Activated CD8-positive, alpha-beta memory T cell treated with anti-CD3 and anti-CD28 coated beads, Interleukin-2, amount 10 ng/mL, durations not matched to agents 7 days and 5 days (primary cell): ENCODE measurements at places on chromosomes 3 and 15. TPM values are rescaled to one million over a fixed set of nuclear protein-coding genes. Genes with fewer than 3 reads are reported as not detected.

FRMD5 gene
- total RNA-seq, result 0.12 TPM

CCR8 gene
- total RNA-seq, result 3.7 TPM

IL17RB gene
- 7.0 TPM for total RNA-seq

GRCh38 chr3:141231952-141232823, 563 bp downstream of the PXYLP1 start:
- no peak for DNase-seq

GRCh38 chr15:74773731-74774252, 8.1 kb upstream of the CSK start:
- DNase-seq, result no peak

GRCh38 chr3:9778143-9779074, 8.7 kb upstream of the CAMK1 start:
- peak; percentile 65 for DNase-seq

DNA sequence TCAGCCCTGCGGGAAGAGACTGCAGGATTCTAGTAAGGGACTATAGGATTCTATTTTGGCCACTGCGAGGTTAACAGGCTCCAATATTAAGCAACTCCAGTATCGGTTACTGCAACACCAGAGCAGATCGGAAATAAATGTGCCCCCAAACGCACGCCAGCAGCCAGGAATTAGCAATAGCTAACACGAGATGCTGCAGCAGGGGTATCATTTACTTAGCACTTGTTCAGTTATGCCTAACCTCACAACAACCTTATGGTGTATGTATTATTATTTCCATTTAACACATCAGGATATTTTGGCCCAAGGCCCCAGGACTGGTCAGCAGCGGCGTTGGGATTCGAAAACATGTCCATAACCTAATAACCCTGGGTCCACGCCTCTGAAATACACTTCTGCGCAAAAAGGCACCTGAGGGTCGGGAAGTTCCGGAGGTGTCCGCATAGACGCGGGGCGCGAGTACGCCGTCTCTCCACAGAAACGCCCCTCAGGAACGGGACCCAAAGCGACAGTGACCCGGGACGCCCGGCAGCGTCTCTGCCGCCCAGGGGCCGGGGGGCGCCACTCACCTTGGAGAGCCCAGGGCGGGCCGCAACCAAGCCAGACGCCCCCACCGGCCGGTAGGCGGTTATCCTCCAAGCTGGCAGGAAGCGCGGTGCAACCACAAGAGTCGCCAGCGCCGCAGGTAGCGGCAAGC, 681 bp downstream of the PIK3CB start:
- DNase-seq, result peak; percentile 43

DNA sequence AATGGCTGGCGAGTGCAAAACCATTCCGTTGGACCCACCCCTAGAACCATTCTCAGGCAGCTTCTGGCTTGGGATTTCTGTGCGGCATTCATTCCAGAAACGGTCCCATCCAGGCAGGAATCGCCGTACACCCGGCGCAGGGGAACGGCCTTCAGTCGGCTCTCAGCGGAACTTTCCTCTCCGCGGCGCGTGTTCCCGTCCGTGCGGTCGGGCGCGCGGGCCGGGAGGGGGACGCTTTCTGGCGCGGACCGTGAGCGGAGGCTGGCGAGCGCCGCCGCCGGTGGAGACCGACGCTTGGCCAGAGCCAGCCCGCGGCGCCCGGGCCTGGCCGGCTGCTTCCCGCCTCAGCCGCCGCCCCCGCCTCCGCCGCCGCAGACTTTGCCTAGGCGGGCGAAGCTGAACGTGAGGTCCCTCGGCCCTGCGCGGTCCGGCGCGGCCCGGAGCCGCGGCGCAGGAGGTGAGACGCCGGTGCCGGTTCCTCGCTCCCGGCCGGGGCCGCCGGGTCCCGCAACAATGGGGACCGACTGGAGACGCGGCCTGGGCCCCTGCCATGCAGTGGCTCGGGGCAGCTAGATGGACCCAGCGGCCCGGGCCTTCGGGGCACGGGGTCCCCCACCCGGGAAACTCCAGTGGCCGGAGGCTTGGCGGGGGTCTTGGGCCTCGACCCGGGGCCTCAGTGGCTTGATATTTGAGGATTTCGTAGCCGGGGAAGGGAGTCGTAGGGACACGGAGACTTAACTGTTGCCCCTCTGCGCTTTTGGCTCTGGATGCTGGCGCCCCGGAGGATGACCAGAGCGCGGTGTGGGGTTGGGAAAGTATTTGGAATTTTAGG, at the start of gene RAD54L2:
Gene RAD54L2, plus strand, starts transcription at position 261 of the 832 bp plus-strand sequence. CDS start 51,702 bp downstream, outside the sequence.
- DNase-seq, result peak; percentile 81

GRCh38 chr15:56868170-56868569, 50.3 kb upstream of the TCF12 start:
- DNase-seq, result no peak
